ENCODE measurements at places on chromosomes 5 and 9.

GRCh38 chr5:139758510-139759075 lies 37.0 kb upstream of the PSD2 start:
- no peaks in the 10 kb centered on the region for H3K36me3 ChIP-seq
- peaks cover 52% of the 10 kb centered on the region for H3K27me3 ChIP-seq
- no peak overlapping the region for H3K27ac ChIP-seq

GRCh38 chr9:89865981-89866380 lies 261.2 kb downstream of the GADD45G start:
- DNase-seq = no peak
- no peaks in the 10 kb centered on the region for H3K36me3 ChIP-seq
- no peak overlapping the region for H3K27ac ChIP-seq
- H3K4me1 ChIP-seq = no peaks in the 10 kb centered on the region

DNA sequence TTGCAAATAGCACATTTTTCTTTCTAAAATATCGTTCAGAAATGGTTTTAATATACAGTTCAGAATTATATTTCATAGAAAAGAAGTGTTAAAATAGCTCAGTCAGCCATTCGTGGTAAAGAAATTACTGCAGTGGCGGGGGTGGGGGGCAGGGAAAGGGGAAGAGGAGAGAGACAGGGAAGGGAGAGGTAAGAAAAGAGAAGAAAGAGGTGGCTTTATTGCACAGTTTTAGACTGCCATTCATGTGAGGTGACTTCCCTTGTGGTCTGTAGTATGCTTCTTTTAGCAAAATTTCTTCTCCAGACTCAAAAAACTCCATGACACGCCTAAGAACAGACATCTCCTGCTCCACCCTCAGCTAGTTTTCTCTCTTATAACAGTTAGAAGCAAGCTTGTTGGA lies 259.6 kb downstream of the TRPM3 start:
- H3K4me3 ChIP-seq = no peak overlapping the region
- no peaks in the 10 kb centered on the region for H3K4me1 ChIP-seq
- no peak overlapping the region for H3K27ac ChIP-seq
- no peaks in the 10 kb centered on the region for H3K36me3 ChIP-seq
- peaks cover 2% of the 10 kb centered on the region for H3K27me3 ChIP-seq
- DNase-seq = no peak

DNA sequence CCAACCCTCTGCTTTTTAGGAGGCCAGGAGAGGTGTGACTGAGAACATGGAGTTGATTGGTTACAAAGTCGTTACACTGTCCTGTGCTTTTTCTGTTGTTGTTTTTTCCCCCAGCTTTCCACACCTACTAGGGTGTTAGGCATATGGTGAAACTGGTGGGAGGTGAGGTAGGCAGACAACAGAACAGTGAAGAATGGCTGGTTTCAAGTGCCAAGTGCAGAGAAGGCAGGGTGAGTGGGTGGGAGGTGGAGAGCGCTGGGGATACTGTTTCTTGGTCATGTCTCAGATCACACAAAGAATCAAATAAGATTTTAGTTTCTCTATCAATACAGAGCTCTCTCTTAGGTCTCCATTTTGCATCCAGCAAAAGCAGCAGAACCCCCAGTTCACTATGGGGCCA lies 2.2 kb upstream of the SPTAN1 start:
- H3K4me3 ChIP-seq = no peak overlapping the region
- H3K36me3 ChIP-seq = no peaks in the 10 kb centered on the region
- H3K27ac ChIP-seq = no peak overlapping the region
- peaks cover 13% of the 10 kb centered on the region for H3K4me1 ChIP-seq
- H3K27me3 ChIP-seq = no peaks in the 10 kb centered on the region
- no peak for DNase-seq

GRCh38 chr9:89842267-89842768 lies 237.5 kb downstream of the GADD45G start:
- H3K4me3 ChIP-seq = no peak overlapping the region
- peaks cover 2% of the 10 kb centered on the region for H3K27me3 ChIP-seq
- no peak for DNase-seq
- no peaks in the 10 kb centered on the region for H3K4me1 ChIP-seq

GRCh38 chr9:135363596-135363995 lies 116.0 kb upstream of the PPP1R26 start:
- H3K27me3 ChIP-seq = no peaks in the 10 kb centered on the region
- DNase-seq = no peak
- no peak overlapping the region for H3K27ac ChIP-seq
- H3K4me1 ChIP-seq = no peaks in the 10 kb centered on the region
- H3K4me3 ChIP-seq = no peak overlapping the region
- H3K36me3 ChIP-seq = no peaks in the 10 kb centered on the region

- H3K27me3 ChIP-seq = no peaks in the 10 kb centered on the region
- H3K4me1 ChIP-seq = no peaks in the 10 kb centered on the region
- peaks cover 61% of the 10 kb centered on the region for H3K36me3 ChIP-seq
- no peak for DNase-seq
- no peak overlapping the region for H3K27ac ChIP-seq
These were observed 36.7 kb downstream of the GSN start for GRCh38 chr9:121304707-121305106.

- DNase-seq = no peak
- no peak overlapping the region for H3K4me3 ChIP-seq
- peaks cover 8% of the 10 kb centered on the region for H3K4me1 ChIP-seq
- H3K36me3 ChIP-seq = no peaks in the 10 kb centered on the region
These were observed 20.8 kb upstream of the ACTBL2 start for GRCh38 chr5:57503433-57503832.

DNA sequence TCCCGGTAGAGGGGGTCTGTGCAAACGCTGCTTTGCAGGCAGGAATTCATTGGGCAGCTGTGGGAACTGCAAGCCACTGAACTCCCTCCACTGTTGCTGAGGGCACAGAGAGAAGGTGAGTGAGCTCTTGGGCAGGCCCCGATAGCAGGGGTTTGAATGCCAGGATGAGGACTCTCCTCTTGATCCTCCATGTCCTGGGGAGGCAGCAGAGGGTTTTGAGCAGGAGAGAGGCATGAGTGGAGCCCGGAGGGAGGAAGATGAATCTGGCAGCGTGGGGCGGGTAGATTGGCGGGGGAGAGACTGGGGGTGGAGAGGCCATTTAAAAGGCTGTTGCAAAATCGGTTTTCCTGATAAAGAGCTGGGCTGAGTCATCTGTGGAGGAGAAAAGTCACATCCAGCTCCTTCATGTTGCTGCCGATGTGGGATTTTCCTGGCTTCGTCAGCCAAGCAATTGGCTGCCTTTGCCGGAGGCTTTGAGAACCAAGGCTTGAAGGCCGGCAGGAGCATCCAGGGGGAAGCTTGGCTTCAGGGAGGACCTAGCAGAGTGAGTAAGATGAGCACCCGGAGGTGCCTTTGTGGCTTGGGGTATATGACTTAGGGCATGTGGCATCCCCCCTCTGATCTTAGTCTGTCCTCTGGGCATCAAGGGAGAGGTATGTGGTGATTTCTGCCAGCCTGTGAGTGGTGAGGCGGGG lies at the start of gene SYNPO:
SYNPO (plus strand) TSS at position 350 of the 695 bp plus-strand sequence. CDS start 7,616 bp downstream, outside the sequence.
- peak within 1 kb of the TSS; percentile 50 for H3K4me3 ChIP-seq
- H3K36me3 ChIP-seq = no peaks in the 10 kb centered on the region
- peaks cover 57% of the 10 kb centered on the region for H3K4me1 ChIP-seq
- DNase-seq = peak; percentile 98
- peak within 1 kb of the TSS; percentile 91 for H3K27ac ChIP-seq

GRCh38 chr5:12399868-12400267 lies 495.6 kb upstream of the CTNND2 start:
- no peaks in the 10 kb centered on the region for H3K36me3 ChIP-seq
- no peak overlapping the region for H3K27ac ChIP-seq
- DNase-seq = no peak
- no peak overlapping the region for H3K4me3 ChIP-seq
- H3K27me3 ChIP-seq = no peaks in the 10 kb centered on the region
